Activated CD4-positive, CD25-positive, alpha-beta regulatory T cell (primary cell): ENCODE measurements at places on chromosomes 7 and 10.

DNA sequence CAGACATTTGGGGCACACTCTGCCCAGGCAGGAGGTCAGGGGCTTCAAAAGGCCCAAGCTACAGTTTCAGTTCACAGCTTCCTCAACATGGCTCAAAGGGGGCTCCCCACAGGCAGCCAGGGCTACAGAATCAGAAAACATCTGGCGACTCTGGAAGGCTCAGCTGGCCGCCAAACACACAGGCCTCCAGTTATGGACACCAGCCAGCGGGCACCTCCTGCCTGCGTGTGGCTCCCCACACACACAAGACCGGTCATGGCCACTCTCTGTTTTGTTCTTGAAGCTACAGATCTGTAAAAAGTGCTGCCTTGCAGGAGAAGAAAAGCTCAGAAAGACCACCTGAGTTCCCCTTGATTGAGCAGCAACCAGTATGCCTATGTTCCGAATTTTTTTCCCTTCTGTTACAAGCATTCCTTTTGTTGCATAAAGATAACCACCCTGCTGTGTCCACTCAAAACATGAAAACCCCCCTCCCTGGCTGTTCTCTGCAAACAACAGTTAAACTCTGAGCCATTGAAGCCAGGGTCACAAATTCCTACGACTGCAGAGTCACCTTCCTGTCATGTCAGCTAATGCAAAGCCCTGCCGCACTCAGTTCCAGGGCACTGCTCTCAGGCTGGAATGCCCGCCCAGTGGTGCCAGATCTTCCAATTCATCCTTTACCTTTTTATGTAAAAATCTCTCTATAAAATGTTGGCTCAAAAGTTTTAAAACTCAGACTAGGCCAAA lies 33.6 kb downstream of the VSTM4 start:
- DNase-seq: no peak

GRCh38 chr7:92720604-92721350 lies 115.6 kb downstream of the CDK6 start:
- DNase-seq: no peak

DNA sequence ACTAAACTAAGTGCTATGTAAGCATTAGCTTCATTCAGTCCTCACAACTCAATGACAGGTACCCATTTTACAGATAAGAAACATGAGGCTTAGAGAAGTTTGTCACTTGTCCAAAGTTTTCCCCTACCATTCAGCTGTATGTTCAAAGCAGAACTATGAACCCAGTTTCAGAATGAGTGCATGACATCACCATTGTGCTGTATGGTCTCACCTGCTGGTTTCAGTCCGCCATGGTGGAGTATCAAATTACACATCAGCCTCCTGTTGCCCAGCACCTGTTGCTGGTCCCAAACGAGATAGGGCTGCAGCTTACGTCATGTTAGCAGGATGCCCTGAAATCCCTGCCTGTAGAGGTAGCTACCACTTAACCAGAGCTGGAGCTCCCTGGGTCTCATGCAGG lies 95.0 kb downstream of the DYNC1I1 start:
- DNase-seq: no peak

DNA sequence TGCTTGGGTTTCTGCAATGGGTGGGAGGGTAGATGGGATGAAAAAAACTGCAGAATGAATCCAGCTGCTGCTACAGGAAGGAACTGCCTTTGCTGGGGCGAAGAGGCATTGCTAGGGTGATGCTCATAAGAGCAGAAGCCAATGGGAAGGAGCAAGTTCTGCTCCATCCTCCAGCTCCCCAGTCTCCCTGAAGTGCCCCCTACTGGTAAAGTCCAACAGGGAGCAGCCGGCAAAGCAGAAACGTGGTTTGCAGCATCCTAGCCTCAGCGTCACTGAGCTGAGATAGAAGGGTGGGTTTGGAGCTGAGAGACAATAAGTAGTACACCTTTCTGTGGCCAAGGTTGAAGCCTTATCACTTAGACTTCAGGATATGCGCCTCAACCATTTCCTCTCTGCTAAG lies 220.5 kb downstream of the CCSER2 start:
- DNase-seq: no peak

GRCh38 chr10:77308084-77308732 lies 329.4 kb downstream of the KCNMA1 start:
- DNase-seq: no peak

DNA sequence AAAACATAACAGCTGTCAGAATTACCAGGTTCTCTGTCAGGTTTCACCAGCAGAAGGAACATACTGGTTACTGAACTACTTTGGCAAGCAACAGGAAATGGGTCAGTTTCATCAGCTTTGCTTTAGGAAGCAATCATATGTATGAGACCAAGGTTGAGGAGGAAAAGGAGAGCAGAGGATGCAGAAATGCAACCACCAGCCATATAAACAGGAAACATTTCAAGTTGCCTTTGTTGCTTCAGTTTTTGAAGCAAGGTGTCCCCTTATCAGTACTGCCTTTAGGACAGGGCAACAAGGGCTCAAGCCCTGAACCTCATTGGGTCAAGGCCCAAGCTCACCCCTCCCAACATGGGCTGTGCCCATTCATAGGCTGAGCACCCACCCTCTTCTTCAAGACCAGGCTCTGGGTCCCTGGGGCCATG lies 10.2 kb downstream of the HIPK2 start:
- DNase-seq: no peak

- no peak for DNase-seq
Observed at GRCh38 chr7:69840248-69840647, 242.0 kb downstream of the AUTS2 start.

DNA sequence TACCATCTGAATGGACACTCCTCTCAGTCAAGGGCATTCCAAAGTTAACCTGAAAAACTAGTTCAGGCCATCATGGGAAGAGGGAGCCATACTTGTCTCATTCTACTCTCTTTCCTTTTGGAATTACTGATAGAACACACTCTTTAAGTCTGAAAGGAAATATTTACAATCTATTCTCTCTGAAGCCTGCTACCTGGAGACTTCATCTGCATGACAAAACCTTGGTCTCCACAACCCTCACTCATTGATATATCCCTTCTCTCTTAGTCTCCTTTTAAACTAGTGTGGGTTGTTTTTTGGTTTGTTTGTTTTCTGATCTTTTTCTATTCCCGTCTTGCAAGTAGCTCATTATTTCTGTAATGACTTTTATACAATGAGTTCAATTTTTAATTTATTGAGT lies 169.5 kb downstream of the C1GALT1 start:
- DNase-seq: no peak

- DNase-seq: no peak
Observed at GRCh38 chr7:88429382-88429781, 122.7 kb upstream of the STEAP4 start.

DNA sequence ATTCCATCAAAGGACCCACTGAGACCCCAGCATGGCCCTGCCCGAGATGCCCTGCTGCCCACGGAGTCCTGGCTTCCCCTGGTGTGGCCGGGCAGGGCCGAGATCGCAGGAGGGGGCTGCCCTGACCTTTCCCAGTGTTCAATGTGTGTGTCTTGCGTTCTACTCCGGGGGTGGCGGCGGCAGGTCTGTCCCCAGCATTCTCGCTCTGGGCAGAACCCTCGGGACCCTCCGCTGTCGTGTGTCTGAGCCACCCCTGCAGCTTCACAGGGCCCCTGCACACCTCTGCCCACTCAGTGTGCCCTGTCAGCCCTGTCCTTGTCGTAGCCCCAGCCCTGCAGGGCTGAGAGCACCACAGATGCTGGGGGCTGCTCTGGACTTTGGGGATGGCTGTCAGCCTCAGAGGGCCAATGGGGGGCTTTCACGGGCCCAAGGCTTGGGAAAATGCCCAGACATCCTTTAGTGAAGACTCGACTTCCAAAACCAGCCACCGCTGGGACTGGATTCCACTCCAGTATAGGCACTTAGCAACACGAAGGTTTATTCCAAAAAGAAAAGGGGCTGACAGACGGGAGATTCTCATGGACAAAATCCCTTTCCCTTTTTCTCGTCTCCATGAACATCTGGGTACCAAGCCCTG lies 30.0 kb upstream of the KNDC1 start:
- DNase-seq: no peak

GRCh38 chr7:5519515-5519928 lies 95.9 kb upstream of the TNRC18 start:
- DNase-seq: no peak

DNA sequence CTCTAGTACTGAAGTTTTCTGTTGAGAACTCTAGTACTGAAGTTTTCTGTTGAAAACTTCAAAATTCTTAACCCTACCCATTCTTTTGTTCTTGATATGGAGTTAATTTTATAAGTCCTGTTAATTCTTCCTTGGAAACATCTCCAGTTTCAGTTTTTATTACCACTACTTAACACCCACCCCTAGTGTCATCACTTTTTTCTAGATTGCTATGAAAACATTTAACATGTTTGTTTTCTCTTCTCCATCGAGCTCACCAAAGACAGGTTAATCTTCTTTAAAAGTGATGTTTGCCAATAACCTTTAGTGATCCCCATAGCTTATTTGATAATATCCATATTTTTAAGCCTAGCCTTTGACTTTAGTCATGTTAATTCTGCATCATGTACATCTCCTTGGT lies 147.9 kb downstream of the PPP1R9A start:
- DNase-seq: no peak
